Hematopoietic multipotent progenitor cell treated with erythropoietin and hydrocortisone succinate and interleukin-3 and kit ligand, for 6 days (in vitro differentiated cells): ENCODE measurements at places on chromosomes 12 and 14.

DNA sequence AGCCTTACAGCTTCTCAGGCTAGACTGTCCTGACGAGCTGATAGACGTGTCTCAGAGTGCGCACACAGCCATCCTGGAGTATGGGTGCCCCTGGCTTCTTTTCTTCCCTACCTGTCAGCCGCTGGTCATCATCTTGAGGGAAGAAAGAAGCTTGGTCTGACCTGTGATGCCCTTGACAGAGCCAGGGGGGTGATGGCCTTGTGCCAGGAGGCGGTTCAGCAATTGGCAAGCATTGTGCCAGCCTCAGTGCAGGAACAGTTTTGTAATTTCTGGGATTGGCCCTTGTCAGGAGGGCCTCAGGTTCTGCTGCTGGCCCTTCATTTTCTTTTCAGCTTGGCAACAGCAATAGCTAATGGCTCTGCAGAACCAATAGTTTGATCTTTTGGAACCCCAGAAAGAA is 80.1 kb downstream of the ADCK1 start:
- DNase-seq, result no peak

- DNase-seq, result no peak
Measured at GRCh38 chr12:32877601-32878459, 18.7 kb downstream of the PKP2 start.

GRCh38 chr14:80844872-80845271 is 96.7 kb downstream of the CEP128 start:
- no peak for DNase-seq

GRCh38 chr14:72774141-72774540 is 119.8 kb downstream of the DPF3 start:
- no peak for DNase-seq

DNA sequence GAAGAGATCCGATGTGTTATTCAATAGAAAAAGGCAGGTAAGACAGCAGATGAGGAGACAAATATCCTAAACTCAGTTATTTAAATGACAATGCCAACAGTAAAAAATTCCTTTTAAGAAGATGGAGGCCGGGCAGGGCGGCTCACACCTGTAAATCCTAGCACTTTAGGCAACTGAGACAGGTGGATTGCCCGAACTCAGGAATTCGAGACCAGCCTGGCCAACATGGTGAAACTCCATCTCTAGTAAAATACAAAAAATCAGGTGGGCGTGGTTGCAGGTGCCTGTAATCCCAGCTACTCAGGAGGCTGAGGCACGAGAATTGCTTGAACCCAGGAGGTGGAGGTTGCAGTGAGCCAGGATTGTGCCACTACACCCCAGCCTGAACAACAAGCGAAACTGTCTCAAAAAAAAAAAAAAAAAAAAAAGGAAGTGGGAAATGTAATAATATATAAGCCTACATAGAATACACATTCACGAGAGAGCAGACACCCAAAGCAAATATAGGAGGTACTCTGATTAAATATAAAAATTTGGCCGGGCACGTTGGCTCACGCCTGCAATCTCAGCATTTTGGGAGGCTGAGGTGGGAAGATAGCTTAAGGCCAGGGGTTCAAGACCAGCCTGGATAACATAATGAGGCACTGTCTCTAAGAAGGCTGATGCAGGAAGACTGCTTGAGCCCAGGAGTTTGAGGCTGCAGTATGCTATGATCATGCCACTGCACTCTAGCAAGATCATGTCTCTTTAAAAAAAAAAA is 19.0 kb downstream of the CORO1C start:
- DNase-seq, result no peak

DNA sequence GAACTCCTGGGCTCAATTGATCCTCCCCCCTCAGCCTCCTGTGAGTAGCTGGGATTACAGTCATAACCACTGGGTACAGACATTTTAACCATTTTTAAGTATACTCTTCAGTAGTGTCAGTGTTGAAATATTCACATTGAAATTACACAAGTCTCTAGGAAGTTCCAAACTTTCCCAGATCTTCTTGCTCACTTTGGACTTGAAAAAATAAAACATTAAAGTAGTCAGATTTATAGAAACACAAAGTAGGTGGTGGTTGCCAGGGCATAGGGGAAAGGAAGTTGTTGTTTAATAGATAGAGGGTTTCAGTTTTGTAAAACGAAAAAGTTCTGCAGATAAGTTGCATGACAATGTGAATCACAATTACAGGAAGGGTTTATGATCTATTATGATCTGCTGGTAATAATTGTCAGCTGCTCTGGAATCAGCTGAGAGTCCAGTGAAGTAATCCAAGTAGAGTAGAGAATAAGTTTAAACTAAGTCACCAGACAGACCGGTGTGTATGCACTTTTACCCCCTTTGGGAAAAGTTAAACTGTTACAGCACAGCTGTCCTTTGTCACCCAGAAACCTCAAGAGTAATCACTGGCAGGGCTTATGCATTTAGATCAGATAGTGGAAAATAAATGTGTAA is 27.4 kb downstream of the PCNX1 start:
- DNase-seq, result peak; percentile 21

GRCh38 chr14:101363880-101364391 is 197.4 kb upstream of the DIO3 start:
- no peak for DNase-seq

DNA sequence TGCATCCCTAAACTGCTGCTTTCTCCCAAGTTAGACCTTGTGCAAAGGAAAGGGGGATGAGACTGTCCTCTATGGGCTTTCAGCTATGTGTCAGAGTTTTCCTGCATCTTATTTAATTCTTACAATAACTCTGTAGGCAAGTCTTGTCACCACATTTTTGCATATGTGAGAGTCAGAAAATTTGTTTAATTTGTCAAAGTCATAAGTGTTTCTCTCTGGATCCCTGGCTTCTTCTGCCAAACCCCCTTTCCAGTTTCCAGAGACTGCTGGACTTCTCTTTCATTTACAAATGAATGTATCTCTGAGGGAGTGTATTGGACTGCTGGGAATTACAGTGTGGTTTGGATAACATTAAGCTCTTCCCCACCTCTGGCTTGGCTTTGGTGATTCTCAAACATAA is 877.6 kb upstream of the SEL1L start:
- DNase-seq, result no peak

- peak; percentile 52 for DNase-seq
Measured at GRCh38 chr14:102508774-102509745, 516 bp downstream of the ANKRD9 start.
